HCT116 (cell line): ENCODE measurements at places on chromosomes 12 and 14. TPM values are rescaled to one million over a fixed set of nuclear protein-coding genes. Genes with fewer than 3 reads are reported as not detected.

DNA sequence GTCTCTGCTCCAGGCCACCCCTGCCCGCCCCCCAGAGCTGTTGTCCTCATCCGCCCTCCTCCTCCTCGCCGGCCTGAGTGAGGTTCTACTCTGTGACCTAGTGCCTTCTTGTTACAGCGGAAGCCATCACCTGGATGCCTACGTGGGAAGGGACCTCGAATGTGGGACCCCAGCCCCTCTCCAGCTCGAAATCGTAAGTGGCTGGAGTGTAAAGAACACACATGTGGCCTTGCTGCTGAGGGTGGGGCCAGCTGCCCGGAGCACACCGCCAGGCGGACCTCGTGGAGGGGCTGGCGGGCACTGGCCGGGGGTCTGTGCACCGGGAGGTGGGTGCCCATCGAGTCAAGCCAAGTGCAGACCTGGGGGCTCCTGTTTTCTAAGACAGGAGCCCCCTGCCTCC is 19.4 kb downstream of the MEG3 start:
- DNase-seq: no peak

- DNase-seq: no peak
These were observed 49.9 kb downstream of the LRP6 start for GRCh38 chr12:12217018-12217359.

DNA sequence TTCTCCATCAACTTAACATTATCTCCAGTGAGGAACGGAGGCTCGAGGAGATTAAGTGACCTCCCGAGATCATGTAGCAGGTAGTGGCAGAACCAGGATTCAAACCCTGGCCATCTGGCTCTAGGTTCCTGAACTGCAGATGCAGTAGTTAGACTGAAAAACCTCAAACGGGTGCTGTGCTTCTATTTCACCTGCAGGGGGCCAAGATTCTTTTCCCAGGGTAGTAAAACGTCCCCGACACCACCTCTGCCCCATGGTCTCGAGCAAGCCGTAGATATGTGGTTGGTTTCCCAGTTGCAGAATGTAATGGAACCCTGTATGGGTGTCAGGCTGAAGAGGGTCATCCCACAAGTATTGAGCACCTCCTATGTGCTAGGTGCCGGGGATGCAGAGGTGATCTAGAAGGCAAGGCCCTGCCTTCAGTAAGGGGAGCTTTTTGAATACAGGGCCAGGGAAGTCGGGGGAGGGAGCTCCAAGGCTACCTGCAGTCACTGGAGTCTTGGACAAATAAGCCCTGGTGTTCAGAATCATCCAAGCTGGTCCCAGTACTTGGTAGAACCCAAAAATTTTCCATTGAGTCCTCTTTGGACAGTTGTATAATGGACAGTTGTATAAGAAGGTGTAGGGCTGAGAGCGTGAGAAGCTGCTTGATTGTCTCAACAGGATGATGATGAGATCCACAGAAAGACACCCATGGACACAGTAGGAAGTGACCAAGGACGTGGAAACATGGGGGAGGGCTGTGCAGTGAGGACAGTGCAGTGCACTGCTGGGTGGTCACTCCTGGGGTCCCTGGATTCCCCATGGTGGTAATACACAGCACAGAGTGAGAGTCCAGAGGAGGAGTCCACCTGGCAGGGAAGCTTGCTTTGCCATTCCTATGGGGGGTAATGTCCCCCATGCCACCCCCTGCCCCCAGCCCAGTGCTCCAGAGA is 197.2 kb downstream of the CHST11 start:
- DNase-seq: no peak

Gene LRFN5
- not detected for total RNA-seq
